ENCODE measurements at places on chromosomes 5 and 9.

DNA sequence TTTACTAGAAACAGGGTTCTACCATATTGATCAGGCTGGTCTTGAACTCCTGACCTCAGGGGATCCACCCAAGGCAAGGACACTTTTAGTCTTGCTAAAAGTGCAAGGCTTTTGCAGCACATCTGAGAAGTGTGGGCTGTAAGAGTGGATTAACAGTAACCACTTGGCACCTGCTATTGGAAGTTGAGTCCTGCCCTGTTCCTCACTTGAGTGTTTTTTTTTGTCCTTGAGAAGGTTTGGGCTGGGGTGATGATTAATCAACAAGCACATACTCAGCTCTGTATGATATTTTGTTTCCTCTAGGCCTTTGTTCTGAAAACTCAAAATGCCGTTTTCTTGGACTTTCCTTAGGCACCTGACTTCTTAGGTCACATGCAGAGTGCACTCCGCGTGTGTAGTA, 37.4 kb downstream of the SNX30 start:
- DNase-seq = no peak

DNA sequence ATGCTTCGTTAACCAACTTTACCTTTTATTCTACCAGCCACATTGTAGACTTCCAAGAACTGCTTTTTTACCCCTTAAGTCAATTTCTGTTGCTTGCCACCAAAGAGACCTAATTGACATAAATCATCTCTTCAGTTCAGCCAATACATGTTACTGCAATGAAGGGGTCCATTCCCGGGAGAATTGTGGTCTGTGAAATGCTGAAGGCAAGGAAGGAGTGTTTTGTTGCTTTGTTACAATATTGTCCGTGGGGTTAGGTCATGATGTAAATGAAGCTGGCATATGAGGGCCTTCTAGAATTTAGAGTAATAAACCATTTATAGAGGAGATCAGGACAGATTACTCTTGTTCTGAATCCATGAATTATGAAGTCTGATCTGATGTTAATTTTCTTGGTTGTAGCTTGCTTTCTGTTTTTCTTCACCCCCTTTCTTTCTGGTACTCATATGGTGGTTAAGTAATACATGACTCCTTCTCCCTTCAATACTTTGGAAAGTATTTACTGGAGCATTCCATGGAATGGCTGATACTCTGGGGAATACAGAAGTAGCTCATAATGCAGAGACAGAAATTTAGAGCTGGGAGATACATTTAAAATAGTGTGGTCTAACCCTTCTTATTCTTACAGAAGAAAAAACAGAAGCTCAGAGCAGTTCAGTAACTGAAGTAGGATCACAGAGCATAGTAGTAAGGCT, 297.0 kb upstream of the CLINT1 start:
- DNase-seq = no peak

- DNase-seq = peak; percentile 13
These were observed 15.0 kb downstream of the FANCC start for GRCh38 chr9:95302479-95302878.

DNA sequence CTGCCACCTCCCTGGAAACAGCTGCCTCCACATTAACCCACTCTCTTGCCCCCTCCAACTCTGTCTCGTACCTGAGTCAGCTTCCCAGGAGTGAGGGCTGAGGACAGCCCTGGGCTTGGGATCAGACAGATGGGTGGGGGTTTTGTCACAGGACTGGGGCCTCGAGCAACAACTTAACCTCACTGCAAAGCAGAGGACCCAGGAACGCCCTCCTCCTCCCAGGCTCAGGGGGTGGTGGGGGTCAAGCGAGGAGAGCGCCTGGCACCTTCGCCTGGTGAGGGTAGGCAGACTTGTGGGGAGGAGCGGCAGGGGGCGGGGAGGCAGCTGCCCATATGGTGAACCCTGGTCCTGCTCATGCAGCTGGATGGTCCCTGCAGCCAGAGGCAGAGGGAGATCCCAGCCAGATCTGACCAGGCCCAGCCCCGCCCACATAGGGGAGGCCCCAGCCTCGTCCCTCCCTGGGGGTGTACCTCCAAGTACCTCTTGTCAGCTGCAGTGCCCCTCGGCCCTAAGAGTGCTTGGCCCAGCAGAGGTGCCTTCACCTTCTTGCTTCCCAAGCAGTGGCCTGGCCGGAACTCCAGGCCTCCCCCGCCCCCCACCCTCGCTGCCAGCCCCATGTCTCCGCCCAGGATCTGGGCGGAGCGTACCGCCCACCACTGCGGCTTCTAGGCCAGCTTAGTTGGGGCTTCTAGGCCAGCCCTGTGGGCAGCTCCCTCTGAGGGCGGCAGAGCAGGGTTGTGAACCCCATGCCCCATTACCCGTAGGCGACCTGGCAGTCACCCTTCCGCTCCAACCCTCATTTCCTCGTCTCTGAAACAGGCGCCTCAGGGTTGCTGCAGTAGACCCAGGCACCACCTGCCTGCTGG, at the start of gene SARDH:
SARDH (minus strand) TSS at position 579 of the 866 bp plus-strand sequence. CDS start 4,179 bp downstream, outside the sequence.
- peak; percentile 28 for DNase-seq

DNA sequence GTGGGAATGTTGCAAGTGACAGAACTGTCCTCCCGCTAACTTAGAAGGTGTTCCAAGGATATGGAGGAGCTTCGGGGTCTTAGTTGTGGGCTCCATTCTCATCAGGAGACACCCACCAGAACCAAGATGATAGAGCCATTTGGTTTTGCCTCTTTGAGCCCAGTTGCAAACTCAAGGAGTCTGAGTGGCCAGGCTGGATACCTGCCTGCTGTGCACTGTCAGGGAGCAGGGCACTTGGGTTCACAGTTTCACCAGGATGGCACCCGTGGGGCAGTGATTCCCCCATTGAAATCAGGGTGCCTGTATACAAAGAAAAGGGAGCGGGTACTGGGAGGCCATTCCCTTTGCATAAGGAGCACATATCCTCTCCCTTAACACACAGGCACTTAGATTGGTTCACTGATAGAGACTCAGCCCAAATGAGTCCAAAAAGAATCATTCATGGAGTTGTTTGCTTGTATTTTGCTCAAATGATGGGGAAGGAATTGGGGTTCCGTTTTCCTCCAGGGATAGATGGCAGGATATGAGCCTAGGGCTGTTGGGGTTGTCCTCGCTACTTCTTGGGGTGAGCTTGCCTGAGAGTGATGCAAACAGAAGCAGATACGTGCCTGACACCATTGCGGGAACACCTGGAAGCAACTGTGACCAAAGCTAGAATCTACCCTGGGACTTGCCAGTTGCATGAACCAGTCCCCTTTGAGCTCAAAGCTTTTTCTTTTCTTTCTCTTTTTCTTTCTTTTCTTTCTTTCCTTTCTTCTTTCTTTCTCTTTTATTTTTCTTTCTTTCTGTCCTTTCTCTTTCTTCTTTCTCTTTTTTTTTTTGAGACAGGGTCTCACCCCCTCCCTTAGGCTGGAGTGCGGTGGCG, 1.3 kb upstream of the PRR7 start:
- peak; percentile 53 for DNase-seq

DNA sequence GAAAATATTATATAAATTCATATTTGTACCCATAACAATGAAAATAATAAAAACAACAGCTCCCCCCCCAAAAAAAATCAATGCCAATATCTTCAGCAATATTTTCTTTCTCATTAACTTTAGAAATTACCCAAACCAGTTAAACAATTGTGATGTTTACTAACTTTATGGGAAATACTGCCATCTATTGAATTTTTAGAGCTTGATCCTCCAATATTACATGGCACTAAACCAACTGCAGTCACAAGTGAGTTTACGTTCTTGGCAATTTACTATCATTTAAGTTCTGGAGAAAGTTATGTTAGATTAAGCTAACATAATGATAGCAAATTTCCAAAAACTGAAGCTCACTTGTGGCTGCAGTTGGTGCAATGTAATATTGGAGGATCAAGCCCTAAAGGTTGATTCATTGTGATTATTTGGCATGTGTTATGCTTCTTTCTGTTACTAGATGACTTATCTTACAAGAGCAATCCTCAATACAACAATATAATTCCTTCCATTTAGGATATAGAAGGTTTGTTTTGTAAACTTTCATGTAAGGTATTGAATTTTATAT, 379.5 kb downstream of the CDH18 start:
- DNase-seq = no peak

GRCh38 chr9:137970686-137971476, 93.3 kb downstream of the CACNA1B start:
- no peak for DNase-seq

DNA sequence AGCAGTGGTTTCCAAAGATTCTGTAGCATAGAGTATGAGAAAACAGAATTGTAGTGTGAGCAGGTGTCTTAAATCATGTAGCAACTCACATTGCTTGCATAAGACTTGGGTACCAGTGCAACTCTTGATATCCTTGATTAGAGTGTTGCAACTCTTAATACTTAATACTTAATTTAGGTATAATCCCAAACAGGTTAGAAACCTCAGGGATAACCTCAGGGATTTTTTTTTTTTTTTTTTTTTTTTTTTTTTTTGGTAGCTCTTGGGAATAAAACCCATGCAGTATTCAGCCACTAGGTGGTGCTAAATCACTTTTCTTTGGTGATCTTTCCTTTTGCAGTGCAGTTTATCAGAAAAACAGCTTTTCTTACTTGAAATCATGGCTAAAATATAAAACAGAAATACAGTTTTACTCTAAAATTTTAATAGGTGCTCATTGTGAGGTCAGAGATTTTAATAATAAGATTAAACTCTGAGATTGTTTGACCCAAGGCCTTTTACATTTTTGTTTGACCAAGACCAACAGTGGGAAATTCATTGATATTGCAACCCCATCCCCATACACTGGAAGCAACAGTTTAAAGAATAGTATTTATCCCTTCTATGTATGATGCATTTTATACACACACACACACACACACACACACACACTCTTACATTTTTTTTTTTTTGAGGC, 55.3 kb downstream of the ERAP1 start:
- DNase-seq = peak; percentile 71

- peak; percentile 51 for DNase-seq
These were observed 547 bp downstream of the ANP32B start for GRCh38 chr9:97983589-97984187.

DNA sequence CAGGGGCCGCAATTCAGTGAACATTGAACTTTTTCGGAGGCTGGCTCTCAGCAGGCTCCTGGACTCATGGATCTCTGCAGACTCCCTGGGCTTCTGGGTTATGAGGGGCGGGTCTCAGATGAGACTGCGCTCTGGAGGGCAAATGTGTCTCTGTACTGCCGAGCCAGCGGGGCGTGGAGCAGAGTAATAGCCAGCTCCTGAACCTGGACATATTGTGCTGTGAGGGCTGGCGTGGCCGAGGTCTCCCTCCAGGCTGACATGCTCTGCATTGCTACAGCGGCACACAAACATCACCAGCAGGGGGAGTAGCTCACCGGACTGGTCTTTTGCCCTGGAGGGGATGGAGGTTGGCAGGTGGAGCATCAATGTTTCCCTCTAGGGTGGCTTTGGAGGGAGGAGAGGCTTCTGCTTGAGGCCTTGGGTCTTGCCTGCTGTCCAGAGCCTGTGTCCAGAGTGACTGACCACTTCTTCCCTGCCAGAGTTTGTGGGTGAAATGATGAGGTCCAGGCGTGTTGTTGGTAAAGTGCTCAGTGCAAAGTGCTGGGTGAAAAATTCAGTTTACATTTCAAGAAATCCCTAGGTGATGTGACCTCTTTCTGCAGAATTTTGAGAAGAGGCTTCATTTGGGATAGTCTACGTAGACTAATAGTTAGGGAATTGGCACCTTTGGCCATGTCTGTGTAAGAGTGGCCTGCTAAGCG, 10.9 kb upstream of the GADD45G start:
- peak; percentile 74 for DNase-seq

All from activated CD4-positive, alpha-beta T cell treated with anti-CD3 and anti-CD28 coated beads, Interleukin-2, amount 10 ng/mL, durations not matched to agents 7 days and 5 days (primary cell).